ENCODE measurements at places on chromosomes 6 and 20. TPM values are rescaled to one million over a fixed set of nuclear protein-coding genes. Genes with fewer than 3 reads are reported as not detected.

Gene PDE7B
- 4.1 TPM for total RNA-seq

Gene ROMO1
- 49.3 TPM for total RNA-seq

Gene TINAG
- total RNA-seq = not detected

Gene FUCA2
- 14.2 TPM for total RNA-seq

Gene CDH26
- 1.2 TPM for total RNA-seq

Gene TIAM2
- total RNA-seq = 32.5 TPM

Gene HLA-DOB
- total RNA-seq = not detected

Gene MLIP
- total RNA-seq = 6.3 TPM

Gene MYT1
- total RNA-seq = 17.2 TPM

Gene EEF1A2
- 78.4 TPM for total RNA-seq

Gene SLC26A8
- 3.7 TPM for total RNA-seq

Gene SGK2
- 2.3 TPM for total RNA-seq

Gene SAMD10
- total RNA-seq = 7.9 TPM
